ENCODE measurements at places on chromosomes 3 and 15.

DNA sequence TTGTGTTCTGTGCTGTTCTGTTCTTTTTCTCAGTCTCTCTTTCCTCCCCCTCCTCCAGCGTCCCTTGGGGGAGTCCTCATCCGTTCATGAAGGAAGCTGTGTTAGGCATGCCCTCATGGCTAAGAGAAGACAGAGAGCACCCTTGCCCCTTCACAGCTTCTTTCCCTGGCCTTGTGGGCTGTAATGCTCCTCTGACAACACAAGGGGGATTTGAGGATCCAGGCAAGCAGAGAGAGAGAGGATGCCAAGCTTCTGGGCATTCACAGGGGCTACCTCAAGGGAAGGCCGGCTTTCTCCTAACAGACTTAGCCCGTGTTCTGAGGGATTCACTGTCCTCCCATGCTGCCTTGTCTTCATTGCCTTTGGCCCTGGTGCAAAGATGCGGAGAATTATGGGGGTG lies 389.5 kb downstream of the LRTM1 start:
- peak; percentile 14 for DNase-seq

DNA sequence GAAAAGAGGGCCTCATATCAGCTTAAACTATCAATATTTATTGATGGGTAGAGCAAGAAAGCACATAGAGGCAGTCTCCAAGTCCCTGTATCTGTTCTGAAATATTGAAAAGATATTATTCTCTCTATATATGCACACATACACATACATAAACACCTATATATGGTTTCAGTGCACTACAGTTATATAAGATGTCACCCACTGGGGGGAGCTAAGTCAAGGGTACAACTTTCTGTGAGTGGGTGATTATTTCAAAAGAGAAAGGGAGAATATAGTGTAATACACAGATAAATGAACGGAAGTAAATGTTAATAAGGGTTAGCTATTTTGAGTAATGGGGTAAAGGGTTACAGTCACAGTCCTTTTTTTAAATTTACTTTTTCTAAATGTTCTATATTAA lies 8.8 kb downstream of the SNTN start:
- DNase-seq, result peak; percentile 34

GRCh38 chr3:184185461-184186183 lies 377 bp upstream of the ABCF3 start:
- DNase-seq, result peak; percentile 98

DNA sequence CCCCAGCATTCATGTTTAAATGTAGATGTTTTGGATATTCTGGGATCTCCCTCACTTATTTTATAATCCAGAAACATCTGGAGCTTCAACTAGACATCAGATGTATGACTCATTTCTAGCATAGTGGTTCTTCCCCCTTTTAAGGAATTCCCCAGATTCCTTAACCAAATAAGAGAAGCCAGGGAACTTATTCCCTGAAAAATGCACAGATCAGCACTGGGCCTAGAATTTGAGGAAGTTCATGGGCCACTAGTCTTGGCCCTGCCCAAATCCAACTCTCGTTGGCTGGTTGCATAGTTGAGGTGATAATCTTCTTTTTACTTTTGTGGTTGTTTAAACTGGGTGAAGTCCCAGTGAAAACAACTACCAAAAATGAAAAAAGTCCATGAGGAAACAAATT lies 20.4 kb downstream of the RARRES1 start:
- peak; percentile 52 for DNase-seq

GRCh38 chr3:115790759-115791158 lies 167.4 kb downstream of the GAP43 start:
- DNase-seq, result peak; percentile 86

DNA sequence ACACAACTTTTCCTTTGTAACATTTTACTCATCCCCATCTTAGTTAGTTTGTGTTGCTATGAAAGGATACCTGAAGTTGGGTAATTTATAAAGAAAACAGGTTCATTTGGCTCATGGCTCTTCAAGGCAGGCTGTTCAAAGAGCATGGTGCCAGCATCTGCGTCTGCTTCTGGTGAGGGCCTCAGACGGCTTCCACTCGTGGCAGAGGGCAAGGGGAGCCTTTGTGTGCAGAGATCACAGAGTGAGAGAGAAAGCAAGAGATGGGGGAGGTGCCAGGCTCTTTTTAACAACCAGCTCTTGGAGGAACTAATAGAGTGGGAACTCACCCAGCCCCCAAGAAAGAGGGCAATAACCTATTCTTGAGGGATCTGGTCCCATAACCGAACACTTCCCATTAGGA lies 23.1 kb downstream of the PLA2G4F start:
- DNase-seq, result no peak

DNA sequence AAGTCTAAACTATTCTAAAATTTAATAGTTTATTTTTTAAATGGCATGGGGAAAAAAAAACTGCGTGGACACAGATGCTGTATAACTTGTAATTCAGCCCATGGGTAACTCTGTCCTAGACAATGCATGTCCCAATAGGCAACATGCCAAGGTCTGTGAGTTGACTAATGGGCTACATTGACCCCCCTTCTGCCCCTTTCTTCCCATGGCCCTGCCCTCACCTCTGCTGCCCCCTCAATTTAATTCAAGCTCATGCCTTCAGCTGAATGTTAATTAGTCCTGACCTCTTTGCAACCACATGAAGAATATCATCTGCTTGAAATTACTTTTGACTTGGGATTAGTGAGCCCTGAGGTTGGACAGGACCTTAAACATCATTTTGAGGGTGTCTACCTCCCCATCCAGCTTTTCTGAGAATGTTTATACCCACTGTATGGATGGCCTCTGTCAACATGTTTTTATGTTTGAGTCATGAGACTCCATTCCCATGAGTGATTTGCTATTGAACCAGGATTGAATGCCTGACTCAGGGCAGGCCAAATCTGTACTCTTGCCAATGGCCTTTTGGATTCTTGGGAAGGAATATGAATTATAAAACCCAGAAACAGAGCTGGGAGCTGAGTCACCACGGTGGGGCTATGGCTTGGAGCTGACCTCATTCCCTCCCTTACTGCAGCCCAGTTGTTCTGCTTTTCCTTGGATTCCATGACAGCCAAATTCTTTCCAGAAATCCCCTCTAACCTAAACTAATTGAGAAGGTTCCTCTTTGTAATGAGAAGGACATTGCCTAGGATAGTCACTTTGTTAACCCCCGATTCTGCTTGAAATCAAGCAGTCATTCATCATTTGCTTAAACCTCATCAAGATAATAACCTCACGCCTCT lies 33.5 kb upstream of the PDE8A start:
- DNase-seq, result no peak

DNA sequence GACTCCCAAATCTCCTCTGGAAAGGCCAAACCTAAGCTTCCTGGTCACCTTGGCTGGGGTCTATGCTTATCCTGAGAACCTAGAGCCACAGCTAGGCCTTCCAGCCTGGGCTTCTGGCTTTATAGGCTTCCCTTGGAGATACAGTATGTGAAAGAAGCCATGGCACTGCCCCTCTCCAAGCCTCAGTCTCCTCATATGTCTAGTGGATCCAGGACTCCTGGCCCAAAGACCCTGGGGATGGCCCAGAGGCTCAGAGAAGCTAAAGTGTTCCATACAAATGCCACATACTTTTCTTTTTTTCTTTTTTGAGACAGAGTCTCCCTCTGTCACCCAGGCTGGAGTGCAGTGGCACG lies 8.6 kb downstream of the ACAA1 start:
- DNase-seq, result no peak

- DNase-seq, result no peak
Measured at GRCh38 chr3:5123937-5124336, 1.8 kb downstream of the ARL8B start.

DNA sequence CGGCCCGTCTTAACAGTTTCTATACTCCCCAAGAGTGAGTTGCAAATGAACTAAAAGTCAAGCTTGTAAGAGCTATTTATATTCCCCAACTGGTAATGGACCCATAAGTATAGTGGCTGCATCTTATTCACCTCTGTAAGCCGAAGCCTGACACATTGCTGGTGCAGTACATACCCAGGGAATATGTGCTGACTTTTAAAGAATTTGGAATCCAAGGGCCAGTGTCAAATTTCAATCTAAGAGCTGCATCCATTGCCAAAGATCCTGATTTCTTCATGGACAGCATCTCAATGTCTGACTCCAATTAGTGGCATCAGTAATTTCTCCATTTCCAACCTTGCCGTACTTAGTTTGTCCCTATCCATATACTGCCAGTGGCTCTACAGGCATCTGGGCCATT lies 42.0 kb downstream of the FRMD4B start:
- DNase-seq, result no peak

GRCh38 chr3:138433892-138434275 lies 532 bp upstream of the ESYT3 start:
- DNase-seq, result no peak

DNA sequence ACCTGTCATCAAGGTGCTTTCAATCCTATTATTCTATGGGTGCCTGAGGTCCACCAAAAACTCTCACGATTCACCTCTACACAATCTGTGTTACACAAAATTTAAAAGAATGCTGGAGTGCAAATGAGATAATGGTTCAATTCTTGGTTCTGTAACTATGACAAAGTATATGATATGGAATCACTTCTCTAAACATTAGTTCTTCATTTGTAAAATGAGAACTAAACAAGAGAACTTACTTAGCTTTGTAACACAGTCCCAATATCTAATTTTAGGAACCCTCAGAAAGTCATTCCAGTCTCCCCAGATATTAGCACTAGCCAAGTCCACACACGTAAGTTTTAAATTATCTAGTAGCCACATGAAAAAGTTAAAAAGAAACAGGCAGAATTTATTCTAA lies 111.5 kb downstream of the TBL1XR1 start:
- DNase-seq, result no peak

DNA sequence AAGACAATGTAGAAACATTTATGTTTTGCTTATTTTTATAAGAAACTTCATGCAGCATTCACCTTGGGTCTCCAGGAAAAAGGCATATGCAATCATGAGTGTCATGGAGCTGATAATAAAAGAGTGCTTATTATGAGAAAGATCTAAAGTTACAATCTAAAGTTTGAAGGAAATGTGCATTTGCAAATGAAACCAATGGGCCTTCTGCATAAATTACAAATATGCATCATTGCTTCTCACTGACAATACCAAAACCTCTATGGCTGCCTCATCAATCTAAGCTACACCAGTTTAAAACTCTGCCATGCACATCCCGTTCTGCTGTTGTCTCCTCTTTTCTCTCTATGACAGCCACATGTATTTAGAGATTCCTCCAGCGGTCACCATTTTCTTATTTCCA lies 103.2 kb upstream of the ABI3BP start:
- DNase-seq, result no peak

DNA sequence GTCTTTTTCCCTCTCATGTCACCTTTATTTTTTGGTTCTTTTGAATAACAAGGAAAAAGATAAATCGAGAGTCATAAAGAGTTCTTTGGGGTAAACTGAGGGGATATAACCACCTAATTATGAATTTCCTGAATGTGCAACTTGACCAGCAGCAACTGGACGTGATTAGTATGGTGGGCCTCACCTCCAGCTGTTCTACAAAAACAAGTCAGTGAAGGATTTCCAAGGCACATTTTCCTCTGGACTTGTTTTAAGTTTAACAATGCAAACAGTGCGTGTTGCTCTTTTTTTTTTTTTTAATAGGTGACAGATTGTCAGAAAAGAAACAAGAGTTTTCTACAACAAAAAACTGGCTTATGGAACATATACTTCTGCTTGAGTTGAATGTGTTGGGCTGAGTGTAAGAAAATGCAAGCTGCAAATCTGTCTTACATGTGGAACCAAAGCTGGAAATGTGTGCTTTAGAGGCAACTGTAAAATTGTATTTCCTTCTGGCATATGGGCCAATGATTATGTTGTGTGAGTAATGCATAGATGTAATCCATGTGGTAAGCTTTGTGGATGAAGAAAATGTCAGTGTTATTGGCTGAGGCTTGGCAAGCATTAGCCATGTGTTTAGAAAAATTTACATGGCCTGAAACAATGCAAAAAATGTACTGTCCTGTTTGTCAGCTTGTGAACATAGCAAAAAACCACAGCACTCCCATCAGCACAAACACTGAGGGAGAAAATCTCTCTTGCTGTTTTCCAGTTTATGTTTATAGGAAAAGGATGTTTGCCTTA lies 44.5 kb upstream of the FNDC3B start:
- no peak for DNase-seq

GRCh38 chr3:172629470-172629869 lies 81.4 kb downstream of the NCEH1 start:
- DNase-seq, result no peak

DNA sequence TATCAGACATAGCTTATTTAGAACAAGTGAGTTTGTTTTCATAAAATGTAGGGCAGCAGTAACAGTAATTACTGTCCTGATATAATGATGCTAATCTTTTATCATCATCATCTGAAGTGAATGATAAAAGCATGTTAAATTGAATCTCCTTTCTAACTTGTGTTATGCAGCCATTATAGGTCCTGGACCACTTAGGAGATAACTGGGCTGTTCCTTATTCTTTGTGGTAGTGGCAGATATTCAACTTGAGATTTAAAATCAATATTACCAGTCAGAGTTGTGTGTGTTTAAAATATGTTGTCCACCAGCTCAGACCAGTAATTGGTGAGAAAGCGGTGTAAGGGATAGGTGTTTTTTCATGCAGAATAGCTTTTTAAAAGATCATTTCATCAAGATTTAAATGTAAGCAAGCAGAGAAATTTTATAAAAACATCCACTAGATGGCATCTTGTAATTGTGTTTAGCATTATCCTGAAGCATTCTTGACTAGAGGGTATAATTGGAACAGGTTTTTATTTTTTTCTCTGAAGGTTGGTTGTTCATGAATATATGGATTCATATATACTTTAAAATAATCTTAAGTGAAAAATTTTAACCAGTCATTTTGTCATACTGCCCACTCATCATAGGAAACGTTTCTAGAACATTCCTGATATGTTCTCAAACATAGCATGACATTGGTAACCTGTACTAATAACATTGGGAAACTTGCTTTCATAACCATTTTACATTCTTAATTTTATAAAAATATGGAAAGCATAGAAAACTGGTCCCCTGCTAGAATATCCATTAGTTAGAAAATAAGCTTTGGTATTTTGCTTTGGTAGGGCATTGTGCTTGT lies 153.9 kb downstream of the BBX start:
- DNase-seq, result peak; percentile 39

- no peak for DNase-seq
Measured at GRCh38 chr3:160403796-160404470, 4.5 kb downstream of the SMC4 start.

- no peak for DNase-seq
Measured at GRCh38 chr3:106452096-106452495, 583.3 kb upstream of the CBLB start.

DNA sequence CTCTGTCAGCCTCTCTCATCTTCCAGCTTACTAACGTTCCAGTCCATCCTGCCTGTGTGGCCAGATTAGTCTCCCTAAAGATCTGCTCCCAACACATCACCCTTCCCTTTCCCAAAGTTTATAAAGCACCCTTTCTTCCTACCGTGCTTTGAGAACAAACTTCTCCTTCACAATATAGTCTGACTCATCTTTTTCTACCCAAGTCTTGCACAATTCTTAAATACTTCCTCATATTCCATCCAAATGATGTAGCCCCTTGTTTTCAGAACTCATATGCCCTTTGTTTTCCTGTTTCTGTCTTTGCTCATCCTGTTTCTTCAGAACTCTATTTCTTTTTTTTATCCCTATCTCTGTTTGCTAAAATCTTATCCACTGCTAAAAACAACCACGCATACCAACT lies 326.8 kb downstream of the MFSD1 start:
- DNase-seq, result no peak

Data from ACHN (cell line).